ENCODE measurements at places on chromosomes 1 and 21.
A peak's percentile ranks its signal among the peaks of the same experiment; 100 is the strongest.

DNA sequence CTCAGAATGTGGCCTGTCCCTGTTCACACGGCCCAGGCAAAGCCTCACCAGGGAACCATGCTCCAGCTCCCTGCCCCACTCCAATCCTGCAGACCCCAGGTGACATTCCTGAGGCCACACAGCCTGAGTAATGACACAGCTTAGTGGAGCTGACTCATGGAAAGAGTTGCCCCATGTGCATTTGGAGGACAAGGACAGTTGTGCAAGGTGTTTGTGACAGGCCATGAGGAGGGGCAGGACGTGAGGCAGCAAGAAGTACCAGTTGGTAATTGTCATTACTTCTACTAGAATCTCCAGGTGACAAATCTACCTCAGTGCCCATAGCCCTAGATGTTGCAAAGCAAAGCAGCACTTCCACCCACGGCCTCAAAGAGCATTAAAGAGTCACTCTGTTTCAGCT, 15.2 kb downstream of the PRR9 start:
- no peak for DNase-seq

GRCh38 chr1:107787299-107787698, 177.7 kb downstream of the VAV3 start:
- no peak for DNase-seq

DNA sequence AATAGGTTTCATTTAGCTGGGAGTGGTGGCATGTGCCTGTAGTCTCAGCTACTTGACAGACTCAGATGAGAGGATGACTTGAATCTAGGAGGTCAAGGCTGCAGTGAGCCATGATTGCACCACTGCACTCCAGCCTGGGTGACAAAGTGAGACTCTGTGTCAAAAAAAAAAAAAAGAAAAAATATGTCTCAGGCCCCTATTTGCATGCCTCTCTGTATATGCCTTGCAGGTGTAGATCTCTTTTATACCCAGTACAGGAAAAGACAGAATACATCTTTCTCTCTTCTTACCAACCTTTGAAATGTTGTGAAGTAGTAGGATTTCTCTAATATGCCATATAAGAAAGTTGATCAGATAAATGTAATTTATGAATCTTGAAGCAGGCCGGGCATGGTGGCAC, 6.4 kb downstream of the CNR2 start:
- DNase-seq: no peak

- peak; percentile 77 for DNase-seq
Observed at GRCh38 chr1:231040800-231041718, 1.0 kb upstream of the FAM89A start.

- no peak for DNase-seq
Observed at GRCh38 chr1:40401473-40402201, 28.1 kb downstream of the SMAP2 start.

- no peak for DNase-seq
Observed at GRCh38 chr1:41397753-41398330, 36.6 kb downstream of the FOXO6 start.

- no peak for DNase-seq
Observed at GRCh38 chr1:238257018-238257621, 366.4 kb upstream of the ZP4 start.
